ENCODE measurements at places on chromosomes 1 and 21.
A peak's percentile ranks its signal among the peaks of the same experiment; 100 is the strongest.

DNA sequence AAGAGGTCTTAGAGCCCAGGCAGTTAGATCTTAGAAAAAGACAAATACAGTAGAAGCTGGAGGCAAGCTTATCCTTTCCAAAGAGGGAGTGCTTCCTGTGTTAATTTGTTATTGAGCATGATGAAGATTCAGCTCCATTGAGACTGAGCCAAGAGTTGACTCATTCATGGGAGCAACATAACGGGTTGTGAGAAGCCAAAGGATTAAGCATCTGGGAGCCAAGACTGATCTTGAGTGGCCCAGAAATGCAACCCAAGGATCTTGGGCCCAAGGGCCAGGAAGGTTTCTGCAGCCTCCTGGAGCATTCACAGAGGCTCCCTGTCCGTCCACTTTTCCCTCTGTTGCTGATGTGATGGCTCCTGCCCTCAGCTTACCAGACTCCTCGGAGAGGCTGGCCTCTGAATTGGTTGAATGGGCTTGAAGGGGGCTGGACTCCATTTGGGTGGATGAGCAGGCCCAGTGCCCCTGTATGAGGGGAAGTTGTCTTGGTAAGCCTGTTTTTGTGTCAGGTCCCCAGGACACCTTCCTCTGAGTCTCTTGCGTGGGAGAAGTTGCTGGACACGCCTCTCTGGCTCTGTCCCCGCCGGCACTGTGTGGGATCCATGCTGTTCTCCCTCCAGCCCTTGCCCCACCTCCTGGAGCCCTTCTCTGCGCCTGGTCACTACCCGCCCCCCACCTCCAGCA, 42.4 kb downstream of the PDE9A start:
- no peak for DNase-seq

DNA sequence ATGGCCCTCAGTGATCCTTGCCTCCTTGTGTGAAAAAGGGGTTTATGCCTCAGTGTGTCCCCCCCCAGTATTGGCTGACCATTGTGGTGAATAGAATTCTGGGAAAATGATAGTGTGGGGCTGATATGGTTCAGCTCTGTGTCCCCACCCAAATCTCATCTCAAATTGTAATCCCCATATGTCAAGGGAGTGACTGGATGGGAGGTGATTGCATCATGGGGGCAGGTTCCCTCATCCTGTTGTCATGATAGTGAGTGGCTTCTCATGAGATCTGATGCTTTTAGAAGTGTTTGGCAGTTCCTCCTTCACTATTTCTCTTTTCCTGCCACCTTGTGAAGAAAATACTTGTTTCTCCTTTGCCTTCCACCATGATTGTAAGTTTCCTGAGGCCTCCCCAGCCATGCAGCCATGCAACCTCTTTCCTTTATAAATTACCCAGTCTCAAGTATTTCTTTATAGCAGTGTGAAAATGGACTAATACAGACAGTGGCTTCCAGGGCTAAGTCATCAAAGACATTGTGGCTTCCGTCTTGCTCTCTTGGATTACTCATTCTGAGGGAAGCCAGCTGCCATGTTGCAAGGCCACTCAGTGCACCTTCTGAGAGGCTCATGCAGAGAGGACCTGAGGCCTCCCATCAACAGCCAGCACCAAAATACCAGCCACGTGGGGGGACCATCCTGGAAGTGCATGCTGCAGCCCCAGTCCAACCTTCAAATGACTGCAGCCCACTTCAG, 40.6 kb upstream of the SOD1 start:
- DNase-seq, result no peak

DNA sequence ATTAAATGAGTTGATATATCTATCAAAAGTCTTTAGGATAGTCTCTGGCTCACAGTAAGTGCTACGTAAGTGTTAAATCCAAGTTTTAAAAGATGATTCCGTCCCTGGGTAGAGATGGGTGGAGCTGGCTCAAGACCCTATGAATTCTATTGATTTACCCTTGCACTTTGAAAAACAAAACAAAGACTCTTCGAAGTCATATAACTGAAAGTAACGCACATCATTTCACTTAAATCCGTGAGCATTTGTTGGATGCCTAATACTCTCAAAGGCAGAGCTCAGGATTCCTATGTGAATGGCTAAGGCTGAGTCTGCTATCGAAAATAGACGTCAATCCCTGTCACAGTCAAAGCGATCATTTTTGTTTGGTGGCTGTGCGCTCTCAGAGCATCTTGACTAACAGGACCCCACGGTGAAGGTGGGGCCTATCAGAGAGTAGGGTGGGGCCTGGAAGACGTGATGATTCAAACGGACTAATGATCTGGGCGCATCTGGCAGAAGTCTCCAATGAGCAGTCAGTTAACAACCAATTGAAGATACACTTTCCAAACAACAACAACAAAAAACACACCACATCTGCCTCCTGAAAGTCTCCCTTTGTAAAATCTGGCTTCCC, 1.2 kb upstream of the NUCKS1 start:
- no peak for DNase-seq

GRCh38 chr1:203693721-203694120, 67.1 kb downstream of the ATP2B4 start:
- DNase-seq, result no peak

GRCh38 chr21:28240586-28240985, 752.1 kb downstream of the LTN1 start:
- DNase-seq, result no peak

DNA sequence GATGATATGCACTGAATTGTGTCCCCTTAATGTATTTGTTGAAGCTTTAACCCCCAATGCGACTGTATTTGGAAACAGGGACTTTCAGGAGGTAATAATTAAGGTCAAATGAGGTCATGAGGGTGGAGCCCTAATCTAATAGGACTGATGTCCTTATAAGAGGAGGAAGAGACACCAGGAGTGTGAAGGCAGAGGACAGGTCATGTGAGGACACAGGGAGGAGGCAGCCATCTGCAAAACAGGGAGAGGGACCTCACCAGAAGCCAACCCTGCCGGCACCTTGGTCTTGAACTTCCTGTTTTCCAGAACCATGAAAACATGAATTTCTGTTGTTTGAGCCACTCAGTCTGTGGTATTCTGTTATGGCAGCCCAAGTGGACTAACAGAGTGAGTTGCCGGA, 15.3 kb downstream of the SYF2 start:
- no peak for DNase-seq

DNA sequence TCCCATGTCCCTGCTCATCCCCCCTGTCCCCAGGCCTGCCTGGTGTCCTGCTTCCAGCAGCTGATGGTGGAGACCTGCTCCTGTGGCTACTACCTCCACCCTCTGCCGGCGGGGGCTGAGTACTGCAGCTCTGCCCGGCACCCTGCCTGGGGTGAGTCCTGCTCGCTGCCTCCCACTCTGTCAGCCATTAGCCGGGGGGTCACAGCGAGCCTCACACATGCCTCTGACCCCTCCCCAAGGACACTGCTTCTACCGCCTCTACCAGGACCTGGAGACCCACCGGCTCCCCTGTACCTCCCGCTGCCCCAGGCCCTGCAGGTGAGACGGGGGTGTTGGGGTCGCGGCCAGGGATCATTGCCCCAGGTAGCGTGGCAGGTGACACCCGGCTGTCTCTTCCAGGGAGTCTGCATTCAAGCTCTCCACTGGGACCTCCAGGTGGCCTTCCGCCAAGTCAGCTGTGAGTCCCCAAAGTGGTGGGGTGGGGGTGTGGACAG, 10.0 kb downstream of the SCNN1D start:
- peak; percentile 75 for DNase-seq

GRCh38 chr1:112188611-112189010, 199.1 kb upstream of the KCND3 start:
- no peak for DNase-seq

- DNase-seq, result peak; percentile 9
Observed at GRCh38 chr1:245332513-245332912, 177.7 kb downstream of the KIF26B start.

DNA sequence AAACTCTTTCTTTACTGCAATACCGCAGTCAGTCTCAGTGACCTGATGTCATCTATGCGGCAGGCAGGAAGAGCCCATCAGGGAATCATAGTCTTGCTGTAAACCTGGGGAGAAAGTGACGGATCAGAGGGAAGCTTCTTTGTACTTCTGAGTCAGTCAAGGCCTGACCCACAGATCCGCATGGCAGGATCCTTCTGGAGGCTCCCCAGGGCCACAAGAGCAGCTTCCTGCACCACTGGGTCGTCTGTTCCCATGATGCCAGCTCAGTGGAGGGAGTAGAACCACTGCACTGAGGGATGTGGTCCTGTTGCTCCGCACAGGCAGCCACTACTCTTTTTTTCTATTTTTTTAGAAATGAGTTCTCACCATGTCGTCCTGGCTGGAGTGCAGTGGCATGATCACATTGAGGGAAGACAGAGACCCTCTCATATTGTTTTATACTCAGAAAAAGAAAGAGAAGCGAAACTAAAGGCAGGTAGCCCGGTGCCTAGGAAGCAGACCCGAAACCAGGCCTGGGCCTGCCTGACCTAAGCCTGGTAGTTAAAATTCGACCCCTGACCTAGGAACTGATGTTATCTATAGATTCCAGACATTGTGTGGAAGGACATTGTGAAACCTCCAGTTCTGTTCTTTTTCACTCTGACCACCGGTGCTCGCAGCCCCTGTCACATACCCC, 6.3 kb upstream of the ERVH48-1 start:
- DNase-seq, result no peak

DNA sequence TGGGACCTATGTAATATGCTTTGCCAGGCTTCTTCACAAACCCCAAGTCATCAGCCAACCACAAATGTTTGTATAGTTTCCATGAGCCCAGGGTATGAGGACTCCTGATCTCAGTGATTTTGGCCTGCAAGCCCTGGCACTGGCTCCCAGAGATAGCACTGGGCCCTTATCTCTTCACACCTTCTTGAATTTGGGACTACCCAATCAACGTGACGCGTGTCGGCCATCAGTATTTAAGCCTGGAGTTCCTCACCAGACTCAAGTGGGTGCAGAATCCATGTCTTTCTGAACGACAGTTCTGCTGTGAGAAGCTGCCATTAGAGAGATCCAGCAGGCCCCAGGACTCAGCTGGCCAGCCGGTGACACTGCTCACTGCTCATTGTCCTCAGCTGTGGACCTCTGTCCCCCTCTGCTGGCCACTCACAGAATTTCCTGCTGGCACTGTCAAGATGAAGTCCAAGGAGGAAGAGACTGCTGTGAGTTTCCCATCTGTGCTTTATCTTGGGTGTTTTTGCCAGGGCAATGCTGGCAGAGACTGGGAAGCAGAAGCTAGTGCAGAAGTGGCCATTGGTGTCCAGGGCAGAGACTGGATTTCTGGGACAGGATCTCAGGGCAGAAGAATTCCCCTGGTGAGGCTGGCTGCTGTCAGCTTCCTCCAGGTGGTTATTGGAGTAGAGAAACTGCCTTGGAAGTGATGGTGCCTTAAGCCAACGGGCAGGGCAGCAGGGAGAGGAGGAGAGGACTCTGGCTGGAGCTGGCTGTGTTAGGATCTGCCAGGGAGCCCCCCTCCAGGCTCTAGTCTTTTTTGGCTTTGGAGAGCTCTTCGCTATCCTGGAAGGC, 28.4 kb downstream of the TMCC2 start:
- peak; percentile 86 for DNase-seq

- DNase-seq, result no peak
Observed at GRCh38 chr1:119012383-119012782, 24.2 kb upstream of the TBX15 start.

DNA sequence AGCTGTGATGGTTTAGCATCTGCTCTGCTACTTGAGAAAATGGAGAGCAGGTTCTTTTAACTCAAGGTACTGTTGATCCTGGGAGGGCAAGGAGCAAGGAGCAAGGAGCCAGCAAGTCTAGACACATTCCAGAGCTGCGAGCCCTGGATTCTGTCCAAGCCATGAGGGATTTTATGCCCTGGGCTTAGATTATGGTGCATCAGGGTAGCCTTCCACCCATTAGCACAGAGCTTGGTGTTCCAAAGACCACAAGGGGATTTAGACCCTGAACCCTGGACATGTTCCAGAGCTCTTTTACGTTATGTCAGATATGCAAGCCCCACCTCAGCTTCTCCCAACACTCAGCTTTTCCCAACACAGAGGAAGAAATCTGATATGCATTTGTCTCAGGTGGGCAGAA, 2.0 kb upstream of the OR14I1 start:
- DNase-seq, result no peak

DNA sequence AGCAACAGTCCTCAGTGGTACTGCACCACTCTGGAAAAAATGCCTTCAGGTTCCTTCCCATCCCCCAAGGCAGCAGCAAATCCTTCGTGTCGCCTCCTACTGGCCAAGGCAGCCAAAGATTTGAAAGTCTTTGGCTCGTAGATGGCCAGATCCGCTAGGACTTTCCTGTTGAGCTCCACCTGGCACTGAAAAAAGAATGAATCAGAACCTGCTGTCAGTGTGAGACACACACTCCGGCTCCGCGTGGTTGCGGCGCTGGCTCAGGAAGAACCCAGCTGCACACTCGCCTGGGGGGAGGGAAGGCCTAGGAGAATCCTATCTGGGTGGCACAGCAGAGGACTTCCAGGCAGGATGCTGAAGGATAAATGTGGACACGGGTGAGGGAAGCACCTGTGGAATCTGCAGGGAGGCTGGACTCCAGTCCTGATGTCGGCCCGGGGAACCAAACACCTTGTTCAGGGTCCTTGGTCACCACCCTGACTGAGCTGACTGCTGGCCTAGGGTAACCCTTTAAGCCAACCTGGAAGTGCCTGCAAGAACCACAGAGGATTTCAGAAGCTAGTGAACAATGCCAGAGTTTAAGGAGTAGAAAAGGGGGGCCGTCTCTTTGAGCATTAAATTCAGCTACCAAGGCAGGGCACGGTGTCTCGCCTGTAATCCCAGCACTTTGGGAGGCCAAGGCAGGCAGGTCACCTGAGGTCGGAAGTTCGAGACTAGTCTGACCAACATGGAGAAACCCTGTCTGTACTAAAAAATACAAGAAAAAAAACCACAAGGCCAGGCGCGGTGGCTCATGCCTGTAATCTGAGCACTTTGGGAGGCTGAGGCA, 3.2 kb upstream of the CCNL2 start:
- peak; percentile 51 for DNase-seq

GRCh38 chr1:232486454-232487207, 143.3 kb downstream of the SIPA1L2 start:
- no peak for DNase-seq

DNA sequence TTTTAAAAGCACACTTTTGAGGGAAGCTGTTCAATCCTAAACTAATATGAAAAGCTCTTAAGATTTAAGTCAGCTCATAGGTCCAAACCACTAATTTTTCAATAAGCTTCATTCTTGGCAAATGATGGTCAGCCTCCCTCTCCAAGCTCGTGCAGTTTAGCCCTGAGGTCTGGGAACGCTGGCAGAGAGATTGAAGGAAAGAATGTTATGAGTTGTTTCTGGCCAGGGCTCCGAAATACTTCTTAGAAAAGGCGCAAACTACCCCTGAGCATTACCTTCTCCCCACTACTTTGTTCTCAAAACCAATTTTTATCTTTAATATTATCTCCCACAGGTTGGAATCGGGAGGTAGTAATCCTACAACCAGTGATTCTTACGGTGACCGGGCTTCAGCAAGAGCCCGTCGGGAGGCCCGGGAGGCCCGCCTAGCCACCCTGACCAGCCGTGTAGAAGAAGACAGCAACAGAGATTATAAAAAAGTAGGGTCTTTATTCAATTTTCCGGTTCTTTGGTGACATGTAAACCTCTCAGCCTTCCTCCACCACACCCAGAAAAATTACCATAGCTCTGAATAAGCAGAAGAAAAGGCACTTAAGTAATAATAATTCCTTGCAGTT, 147.7 kb downstream of the SYT2 start:
- no peak for DNase-seq

- DNase-seq, result no peak
Observed at GRCh38 chr21:32371913-32372314, 20.9 kb downstream of the URB1 start.

GRCh38 chr1:210377731-210378333, 49.1 kb downstream of the HHAT start:
- no peak for DNase-seq

Measured in stimulated activated CD4-positive, alpha-beta T cell treated with anti-CD3 and anti-CD28 coated beads, Interleukin-4, amount 100 ng/mL, for 1 hour (primary cell).